DMS79 (cell line): ENCODE measurements at places on chromosomes 5 and 9.

DNA sequence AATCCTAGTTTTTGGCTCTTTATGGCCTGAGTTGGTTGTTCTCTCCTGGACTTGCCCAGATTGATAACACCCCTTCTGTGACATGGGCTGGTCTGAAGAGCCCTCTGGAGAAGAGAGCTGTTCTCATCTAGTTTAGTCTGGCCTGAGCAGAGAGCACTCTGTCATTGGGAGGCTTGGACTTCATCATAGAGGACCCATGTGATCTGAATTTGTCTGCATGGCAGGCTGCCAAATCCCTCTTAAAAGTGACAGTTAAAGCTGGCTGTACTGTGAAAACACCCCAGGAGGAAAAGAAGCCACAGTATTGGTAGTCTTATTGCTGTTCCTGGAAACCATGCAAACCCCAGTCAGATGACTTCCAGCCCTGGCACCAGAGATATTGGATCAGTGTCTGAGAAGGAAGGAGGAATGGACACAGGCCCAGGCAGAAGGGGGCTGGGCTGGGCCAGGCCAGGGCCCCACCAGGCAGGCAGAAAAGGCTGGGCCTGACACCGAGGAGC lies 3.7 kb upstream of the WDR31 start:
- peak; percentile 90 for DNase-seq

- no peak for DNase-seq
Observed at GRCh38 chr5:149141224-149141956, at the start of gene ABLIM3. Gene ABLIM3, plus strand, starts transcription at chr5:149141493. Its CDS starts 603 bp downstream, at chr5:149142096.

DNA sequence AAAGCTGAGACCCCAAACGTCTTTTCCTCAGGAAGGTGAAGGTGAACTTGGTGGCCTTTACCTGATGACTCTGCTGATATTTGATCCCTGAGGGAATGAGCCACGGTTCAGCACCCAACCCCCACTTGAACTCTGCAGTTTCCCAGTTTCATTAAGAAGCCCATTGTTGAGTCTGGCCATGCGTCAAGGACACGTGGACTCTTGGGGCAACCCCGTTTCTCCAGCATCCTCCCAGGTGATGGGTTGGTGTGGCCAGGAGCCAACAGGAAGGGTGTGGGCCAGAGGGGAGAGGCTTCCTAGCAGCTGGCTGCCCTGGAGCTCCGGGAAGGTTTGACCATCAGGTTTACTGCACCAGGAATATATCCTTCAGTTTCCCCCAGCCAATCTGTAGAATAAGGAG lies 59.5 kb upstream of the GNE start:
- DNase-seq, result peak; percentile 84

DNA sequence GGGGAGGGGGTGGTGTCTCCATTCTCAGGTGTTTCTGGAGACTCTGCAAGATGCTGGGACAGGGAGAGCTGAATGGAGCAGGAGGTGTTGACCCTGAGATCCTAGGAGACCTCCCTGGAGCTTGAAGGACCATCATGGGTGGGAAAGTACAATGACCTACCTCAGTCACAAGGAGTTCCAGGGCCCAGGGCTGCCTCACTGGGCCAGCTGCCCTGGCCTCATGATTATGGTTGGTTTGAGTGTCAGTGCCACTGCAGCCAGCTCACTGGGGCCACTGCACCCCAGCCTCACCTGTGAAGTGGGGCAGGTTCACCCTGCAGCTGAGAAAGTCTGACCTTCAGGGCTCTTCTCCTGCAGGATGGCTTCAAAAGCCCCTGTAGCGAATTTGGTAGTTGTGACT lies 372.5 kb downstream of the IRX2 start:
- no peak for DNase-seq

- DNase-seq, result no peak
Observed at GRCh38 chr5:34015120-34015822, 7.4 kb upstream of the AMACR start.

- no peak for DNase-seq
Observed at GRCh38 chr5:61802456-61802855, 470.4 kb downstream of the ZSWIM6 start.

GRCh38 chr5:17234374-17234773 lies 16.9 kb downstream of the BASP1 start:
- DNase-seq, result no peak

DNA sequence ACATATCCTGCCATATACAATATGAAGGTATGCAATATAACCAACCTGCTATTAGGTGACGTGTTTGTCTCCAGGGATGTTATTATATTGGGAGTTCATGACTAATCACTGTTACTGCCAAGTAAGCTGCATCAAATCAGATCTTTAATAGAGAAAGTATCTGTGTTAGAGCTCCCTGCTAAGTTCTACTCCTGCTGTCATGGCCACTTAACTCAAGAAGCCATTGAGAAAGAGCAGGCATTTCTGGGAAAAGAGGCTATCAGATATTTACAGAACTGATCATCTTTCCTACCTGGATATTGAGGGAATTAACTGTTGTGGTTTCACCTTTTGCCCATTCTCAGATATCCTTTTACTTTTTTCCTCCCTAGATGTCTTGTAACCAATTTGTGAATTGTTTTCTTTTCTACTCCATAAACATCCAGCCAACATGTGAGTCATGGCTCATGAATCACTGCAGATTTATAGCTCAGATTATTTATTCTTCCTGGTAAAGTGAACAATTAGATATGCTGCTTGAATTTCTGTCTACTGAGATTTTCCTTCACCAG lies 634.8 kb upstream of the FAM174A start:
- DNase-seq, result peak; percentile 71

DNA sequence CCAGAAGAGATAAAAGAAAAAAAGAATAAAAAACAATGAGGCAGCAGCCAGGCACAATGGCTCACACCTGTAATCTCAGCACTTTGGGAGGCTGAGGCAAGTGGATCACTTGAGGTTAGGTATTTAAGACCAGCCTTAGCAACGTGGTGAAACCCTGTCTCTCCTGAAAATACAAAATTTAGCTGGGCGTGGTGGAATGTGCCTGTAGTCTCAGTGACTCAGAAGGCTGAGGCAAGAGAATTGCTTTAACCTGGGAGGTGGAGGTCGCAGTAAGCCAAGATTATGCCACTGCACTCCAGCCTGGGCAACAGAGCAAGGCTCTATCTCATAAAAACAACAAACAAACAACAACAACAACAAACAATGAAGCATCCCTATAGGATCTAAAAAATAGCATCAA lies 121.5 kb downstream of the HMHB1 start:
- DNase-seq, result no peak

DNA sequence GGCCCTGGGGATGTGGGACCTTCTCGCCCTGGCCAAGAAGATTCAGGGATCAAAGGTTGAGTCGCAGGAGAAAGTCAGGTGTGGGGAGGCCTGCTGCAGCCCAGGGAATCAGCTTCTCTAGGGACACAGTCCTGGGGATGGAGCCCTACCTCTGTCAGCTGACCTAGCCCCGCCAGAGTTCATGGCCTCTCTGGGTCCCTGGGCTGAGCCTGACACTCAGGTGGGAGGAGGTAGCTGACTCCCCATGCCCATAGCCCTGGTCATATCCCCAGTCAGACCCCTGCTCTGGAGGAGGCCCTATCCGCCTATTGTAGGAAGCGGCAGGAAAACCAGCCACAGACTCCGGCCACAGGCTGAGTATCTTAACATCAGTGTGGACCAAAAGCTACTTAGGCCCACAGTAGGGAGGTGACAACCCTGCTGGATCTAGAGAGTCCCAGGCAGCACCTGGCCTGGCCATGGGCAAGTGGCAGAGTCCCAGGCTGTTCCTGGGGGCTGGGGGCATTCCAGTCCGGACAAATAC lies 15.0 kb upstream of the MRNIP start:
- DNase-seq, result no peak
